ENCODE measurements at places on chromosomes 4 and X.

DNA sequence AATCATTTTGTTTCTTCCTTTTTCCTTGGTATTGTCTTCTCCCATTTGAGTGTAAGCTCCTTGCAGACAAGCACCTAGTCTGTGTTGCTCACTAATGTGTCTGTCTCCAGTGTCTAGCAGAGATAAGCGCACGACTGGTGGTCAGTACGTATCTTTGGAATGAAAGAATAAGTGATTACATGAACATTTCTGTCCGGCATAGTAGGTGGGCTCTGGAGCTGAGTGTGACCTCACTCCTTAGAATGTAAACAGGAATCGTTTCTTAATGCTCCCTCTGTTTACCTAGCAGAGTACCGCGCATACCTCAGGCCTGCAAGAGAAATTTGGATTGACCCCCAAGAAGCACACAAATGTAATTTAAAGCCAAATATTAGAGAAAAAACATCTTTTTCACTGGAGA lies 235.4 kb downstream of the MAML3 start:
- DNase-seq = peak; percentile 72

- DNase-seq = peak; percentile 81
Observed at GRCh38 chr4:85826060-85826678, 351.2 kb downstream of the ARHGAP24 start.

- no peak for DNase-seq
Observed at GRCh38 chr4:165738571-165738970, 134.5 kb upstream of the TLL1 start.

DNA sequence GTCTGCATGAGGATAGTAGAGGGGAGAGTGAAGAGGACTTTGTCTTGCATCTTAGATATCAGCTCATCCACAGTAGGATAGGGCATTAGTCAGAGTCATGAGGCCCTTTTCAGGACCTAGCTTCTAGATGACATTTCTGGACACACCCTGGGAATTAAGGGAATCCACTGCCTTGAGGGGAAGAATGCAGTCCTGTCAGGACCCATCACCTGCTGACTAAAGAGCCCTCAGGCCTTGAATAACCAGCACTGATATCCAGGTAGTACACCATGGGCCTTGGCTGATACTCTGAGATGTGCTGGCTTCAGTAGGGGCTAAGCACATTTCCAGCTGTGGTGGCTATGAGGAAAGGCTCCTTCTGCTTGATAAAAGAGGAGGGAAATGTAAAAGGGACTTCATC lies 134.4 kb downstream of the EDA2R start:
- no peak for DNase-seq

DNA sequence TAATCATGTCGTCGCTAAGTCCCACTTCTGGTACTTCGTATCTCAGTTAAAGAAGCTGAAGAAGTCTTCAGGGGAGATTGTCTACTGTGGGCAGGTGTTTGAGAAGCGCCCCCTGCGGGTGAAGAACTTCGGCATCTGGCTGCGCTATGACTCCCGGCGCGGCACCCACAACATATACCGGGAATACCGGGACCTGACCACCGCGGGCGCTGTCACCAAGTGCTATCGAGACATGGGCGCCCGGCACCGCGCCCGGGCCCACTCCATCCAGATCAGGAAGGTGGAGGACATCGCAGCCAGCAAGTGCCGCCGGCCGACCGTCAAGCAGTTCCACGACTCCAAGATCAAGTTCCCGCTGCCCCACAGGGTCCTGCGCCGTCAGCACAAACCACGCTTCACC lies 11.3 kb downstream of the PNCK start:
- DNase-seq = peak; percentile 11

GRCh38 chr4:152451496-152451895 lies 84.4 kb downstream of the FBXW7 start:
- no peak for DNase-seq

- DNase-seq = peak; percentile 57
Observed at GRCh38 chrX:2325076-2325784, 175.5 kb downstream of the DHRSX start.

GRCh38 chrX:100695302-100695701 lies 36.6 kb downstream of the SYTL4 start:
- DNase-seq = no peak

DNA sequence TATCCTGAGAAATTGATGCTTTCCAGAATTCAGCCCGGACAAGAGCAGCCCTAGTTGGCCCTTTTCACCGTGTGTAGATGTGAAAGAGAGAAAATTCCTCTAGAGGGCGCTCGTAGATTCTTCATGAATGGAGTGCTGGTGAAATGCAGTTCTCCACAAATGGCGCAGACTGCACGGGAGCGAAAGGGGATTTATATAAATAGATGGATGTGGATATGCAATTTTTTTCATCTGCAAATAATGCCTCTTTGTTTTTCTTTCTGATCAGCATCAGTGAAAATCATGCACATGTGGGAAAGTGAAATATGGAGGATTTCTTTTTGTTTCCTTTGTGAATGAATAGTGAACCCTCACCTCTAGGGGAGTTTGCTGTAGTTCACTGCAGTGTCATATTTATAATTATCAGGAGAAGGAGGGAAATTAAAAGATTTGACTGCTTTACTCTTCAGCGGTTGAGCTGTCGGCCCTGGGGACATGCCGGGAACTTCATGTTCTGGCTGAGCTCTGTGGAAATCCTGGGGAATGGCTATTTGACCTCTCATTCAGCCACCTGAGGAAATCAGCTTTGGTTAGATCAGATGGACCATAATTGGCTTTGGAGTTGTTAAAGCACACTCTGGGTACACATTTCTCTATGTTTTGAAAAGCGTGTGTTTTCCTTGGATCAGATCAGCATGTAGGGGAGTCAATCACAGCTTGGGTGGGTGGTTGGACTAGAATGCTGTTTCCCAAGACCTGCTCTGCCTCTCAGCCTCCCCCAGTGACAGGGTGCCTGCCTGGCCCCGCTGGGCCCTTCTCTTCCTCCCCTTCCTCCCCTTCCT lies 115.0 kb upstream of the SHISA3 start:
- DNase-seq = peak; percentile 52

- DNase-seq = peak; percentile 18
Observed at GRCh38 chrX:130829526-130830515, 73.2 kb downstream of the ENOX2 start.

DNA sequence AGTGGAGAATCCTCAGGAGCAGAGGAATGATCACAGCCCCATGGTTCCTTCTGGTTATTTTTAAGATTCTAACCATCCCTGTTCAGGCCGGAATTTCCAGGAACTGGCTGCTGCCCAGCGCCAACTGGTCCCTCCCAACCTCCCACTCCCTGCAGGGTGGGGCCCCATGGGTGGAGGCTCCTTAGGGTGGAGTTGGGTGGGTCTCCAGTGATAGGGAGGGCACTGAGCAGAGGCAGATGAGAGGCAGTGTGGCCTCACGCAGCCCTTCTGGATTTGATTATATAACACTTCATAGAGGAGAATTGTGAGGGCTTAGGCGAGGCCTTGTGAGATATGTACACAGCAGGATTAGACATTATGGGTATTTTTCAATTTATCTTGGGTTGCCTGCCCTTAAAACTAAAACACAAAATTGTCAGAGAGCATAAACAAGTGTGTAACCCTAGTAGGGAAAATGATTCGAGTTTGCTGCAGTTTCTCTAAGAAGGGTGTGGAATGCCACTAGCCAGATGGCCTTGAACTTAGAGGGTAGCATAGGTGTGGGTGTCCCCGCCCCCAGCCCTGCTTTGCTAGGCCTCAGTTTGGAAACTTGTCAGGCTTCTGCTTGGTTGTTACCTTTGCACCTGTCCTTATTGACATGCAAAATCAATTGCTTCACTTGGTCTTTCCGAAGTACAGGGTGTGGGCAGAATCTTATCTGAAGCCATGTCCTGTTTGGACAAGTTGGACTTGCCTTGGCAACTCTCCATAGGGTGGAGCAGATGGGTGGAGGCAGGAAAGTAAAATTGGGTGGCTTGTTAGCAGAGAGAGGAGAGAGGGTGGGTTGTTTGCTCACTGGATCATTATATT lies 9.4 kb downstream of the KLF3 start:
- DNase-seq = no peak

DNA sequence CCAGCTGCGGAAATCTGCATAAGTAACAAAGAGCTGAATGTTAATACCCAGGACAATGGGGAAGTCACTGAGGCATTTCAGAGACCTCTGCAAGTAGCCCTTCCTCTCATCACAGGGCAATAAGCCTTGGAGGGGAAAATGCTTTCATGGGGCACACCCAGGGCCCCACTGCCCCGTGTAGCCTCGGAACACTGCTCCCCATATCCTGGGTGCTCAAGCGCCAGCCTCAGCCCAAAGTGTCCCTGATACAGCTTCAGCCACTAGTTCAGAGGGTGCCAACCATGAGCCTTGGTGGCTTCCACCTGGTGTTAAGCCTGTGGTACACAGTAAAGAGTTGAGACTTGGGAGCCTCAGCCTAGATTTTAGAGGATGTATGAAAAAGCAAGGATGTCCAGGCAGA lies 402.8 kb upstream of the CXorf51A start:
- no peak for DNase-seq

DNA sequence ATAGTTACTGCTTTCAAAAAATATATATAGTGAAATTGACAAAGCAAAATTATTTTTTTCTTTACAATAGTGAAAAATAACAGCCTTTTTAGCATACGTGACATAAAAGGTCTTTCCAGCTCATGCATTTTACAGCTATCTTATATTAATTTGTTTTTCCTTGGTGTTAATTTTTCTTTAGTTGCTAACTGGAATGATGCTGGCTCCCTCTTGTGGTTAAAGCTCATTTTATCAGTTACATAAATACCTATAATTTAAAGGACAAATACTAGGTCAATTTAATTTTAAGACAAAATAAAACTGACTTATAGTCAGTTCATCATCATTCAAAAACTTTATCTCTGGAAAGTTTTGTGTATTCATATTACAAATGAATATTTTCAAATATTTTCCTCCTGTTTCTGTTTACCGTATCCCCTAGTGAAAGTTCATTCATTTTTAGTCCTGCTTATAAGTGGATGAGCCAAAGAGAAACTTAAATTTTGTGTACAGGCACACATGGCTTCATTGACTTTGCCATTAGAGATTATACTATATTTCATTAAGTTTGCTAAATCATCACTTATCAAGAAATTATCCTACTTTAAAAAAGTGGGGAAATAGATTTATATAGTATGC lies 9.9 kb upstream of the ANAPC4 start:
- peak; percentile 45 for DNase-seq

Measured in amniotic epithelial cell (primary cell).